ENCODE measurements at places on chromosomes 4 and X.

- ATAC-seq, result no peak
Observed at GRCh38 chr4:73451404-73451803, 15.4 kb downstream of the AFP start.

- peak; percentile 99 for ATAC-seq
Observed at GRCh38 chr4:151468715-151469696, 60.0 kb downstream of the FHIP1A start.

GRCh38 chr4:170012629-170012958, 13.6 kb downstream of the MFAP3L start:
- ATAC-seq, result no peak

GRCh38 chr4:91837608-91838029, 466.1 kb upstream of the GRID2 start:
- no peak for ATAC-seq

- no peak for ATAC-seq
Observed at GRCh38 chrX:41473936-41474725, 27.0 kb downstream of the NYX start.

GRCh38 chr4:143473334-143474126, 40.0 kb upstream of the SMARCA5 start:
- ATAC-seq, result no peak

- ATAC-seq, result no peak
Observed at GRCh38 chr4:151951671-151952050, 190.9 kb upstream of the GATB start.

GRCh38 chrX:70656304-70656703, 211.7 kb downstream of the DLG3 start:
- ATAC-seq, result no peak

All from esophagus mucosa (tissue), 1 donor.